ENCODE measurements at places on chromosomes 4 and X.

GRCh38 chrX:18875256-18875878 lies 108.5 kb downstream of the PHKA2 start:
- DNase-seq: no peak

- no peak for DNase-seq
Observed at GRCh38 chr4:80015407-80016189, 57.4 kb downstream of the ANTXR2 start.

DNA sequence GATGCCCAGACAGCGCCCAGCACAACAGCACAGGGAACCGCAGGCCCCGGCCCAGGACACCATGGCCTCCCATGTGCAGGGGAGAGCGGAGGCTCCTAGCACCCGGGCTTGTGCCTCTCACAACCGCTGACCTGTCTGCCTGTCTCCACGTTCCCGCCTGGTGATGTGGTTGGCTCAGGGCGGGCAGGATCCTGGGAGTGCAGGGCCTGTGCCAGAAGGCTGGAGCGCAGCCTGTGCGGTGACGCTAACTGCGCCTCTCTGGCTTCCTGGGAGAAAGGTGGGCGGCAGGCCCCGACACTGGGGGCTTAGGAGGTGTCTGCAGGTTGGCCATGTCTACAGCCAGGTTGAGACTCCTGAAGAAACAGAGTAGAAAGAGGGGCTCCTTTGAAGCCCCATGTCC lies 48.7 kb downstream of the CPZ start:
- no peak for DNase-seq

DNA sequence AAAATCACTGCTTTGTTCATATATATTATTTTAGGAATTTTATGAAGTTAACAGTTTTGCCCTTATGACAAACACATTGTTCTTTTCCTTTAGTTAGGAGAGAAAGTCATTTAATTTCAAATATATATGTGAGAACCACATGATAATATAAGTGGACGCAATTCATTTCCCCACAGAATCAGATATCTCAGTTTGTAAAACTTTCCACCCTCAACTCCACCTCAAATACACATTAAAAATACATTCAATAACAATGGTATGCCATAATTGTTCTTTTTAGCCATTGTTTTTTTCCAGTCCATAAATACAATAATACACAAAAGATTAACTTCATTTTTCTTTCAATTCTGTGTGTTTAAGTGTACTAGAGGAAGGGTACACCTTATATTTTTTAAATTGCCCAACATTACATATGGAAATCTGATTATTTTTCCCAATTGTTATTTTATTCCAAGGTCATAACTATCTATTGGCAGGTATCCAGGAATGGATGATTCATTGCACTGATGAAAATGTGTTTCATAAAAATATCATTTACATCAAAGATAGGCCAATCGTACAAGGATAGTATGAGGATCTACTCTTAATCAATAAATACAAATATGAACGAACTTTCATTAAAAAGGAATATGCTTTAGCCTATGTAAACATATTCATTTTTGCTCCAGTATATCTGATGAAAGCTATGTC lies 125.0 kb downstream of the PPP3CA start:
- DNase-seq: no peak

DNA sequence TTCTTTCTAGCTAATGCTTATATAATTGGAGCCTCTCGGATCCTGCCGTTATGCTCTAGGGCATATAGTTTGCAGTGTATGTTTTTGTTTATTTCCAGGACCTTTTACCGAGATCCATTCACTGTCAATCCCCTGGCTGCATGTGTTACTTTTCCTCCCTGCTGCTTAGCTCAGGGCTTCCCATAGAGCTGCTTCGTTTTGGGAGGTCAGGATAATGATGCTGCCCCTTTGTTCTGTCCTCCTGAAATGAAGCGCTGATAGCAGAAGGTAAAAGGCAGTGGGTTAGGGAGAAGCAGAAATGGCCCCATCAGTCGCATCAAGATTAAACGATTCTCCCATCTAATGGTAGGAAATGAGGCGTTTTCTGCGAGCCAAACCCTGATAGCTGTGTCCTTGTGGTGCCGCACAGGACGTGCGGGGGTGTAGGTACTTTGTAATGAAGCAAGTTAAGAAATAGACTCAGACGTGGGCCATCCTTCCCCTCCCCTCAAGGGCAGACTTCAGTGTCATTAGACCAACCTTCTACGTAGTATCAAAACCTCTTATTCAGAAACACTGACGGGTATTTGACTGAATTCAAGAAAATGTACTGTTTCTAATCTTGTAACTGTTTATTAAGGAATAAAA lies 37.3 kb downstream of the AFF2 start:
- DNase-seq: no peak

DNA sequence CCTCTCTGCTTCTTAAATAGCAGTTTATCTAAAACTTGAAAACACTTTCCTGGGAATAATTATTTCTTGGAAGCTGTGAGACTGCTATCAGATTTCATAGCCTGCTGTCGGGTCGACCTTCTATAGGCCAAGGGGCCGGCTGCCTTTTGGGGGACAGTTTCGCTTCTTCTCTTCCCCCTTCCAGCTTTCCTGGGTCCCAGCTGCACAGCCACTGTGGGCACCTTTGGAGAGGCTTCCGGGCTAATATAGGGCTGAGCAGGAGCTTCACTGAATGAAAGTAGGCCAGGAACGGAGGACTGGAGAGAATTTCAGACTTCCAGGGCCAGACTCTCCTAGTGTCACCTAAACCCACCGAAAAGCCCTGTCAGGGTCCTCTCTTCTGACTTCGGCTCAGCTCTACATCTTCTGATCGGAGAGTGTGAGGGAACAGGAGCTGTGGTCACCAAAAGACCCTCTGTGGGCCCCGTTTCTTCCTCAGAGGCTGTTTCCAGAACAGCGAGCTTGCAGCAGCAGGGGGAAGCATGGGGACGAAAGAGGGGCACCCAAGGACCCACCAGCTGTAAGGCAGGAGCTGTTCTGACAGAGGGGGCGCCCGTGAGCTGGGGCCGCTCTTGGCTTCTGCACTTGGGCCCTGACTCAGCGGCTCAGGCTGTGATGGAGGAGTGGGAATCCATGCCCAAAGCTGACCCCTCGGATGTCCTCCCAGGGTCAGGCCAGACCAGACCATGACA lies 620.6 kb downstream of the BCOR start:
- DNase-seq: no peak

DNA sequence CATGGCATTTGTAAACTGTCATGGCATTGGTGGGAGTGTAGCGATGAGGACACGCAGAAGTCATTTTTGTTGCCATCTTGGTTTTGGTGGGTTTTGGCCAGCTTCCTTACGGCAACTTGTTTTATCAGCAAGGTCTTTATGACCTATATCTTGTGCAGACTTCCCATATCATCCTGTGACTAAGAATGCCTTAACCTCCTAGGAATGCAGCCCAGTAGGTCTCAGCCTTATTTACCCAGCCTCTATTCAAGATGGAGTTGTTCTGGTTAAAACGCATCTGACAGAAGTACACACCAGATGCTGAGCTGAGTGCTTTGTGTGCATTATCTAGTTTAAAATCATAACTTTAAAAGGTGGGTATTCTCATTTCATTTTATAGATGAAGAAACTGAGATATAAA lies 268.8 kb upstream of the GALNT7 start:
- no peak for DNase-seq

GRCh38 chr4:10008609-10009005 lies 12.7 kb downstream of the SLC2A9 start:
- DNase-seq: no peak

DNA sequence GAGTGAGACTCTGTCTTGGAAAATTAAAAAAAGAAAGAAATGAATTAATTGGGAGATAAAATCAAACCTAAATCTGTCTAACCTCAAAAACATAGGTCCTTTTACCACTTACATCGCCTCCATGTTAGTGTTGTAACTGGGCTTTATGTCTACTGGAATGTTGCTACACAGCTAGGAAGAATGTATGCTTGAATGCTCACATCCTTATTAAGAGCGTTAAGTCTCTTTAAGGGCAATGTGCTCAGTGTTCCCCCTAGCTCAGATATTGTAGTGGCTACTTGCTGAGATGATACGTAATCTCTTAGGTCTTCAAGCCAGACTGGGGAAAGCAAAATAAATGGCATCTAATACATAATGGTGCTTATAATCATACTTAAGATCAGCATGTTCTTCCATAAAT lies 1072.8 kb downstream of the PDHA2 start:
- DNase-seq: no peak

DNA sequence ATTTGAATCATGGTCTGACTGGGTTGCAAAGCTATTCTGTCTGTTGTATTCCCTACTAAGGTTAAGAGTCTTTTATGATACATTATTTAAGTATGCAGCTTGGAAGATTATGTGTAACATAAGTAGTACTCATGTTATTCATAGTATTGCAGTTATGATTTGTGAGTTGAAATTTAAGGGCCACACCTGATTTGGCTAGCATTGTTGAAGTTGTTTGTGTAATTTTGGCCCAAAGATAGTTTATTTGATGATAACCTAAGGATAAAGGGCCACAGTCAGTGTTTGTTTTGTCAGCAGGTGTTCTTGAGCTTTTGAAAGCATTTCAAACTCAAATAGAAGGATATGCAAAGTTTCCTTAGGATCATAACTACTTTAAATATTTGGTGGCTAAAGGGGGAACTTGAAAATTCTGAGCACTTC lies 38.9 kb downstream of the NUDT9 start:
- DNase-seq: no peak

DNA sequence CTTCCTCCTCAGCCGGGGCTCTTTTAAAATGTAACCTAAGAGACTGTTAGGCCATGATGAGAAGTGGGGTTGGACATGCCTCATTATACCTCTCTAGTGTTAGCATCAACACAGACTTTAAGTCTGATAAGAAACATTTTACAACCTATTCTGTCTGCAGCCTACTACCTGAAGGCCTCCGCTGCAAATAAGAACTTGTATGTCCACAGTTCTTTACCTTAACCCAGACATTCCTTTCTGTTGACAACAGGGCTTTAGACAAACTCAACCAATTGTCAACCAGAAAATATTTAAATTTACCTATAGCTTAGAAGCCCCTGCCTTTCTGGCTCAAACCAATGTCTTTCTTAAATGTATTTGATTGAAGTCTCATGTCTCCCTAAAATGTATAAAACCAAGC lies 1418.6 kb downstream of the STIM2 start:
- no peak for DNase-seq

- DNase-seq: no peak
Observed at GRCh38 chr4:25703731-25704388, 48.2 kb downstream of the SLC34A2 start.

GRCh38 chrX:69761633-69762032 lies 145.7 kb downstream of the EDA start:
- DNase-seq: no peak

DNA sequence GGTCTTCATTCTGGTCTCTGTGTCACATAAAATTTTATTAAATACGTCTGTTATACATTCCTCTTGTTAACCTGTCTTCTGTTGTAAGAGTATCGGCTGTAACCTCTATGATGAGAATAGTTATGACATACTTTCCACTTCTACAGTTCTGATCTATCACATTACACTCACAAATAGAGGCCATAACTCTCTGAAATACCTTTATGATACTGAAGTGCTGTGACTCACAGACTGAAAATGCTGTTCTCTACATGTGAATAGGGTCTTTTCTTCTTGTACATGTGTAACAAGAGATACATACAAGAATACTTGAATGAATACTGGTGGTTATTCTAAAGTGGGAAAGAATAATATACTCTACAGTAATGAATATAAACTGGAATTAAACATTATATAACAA lies 1047.6 kb downstream of the TECRL start:
- no peak for DNase-seq

DNA sequence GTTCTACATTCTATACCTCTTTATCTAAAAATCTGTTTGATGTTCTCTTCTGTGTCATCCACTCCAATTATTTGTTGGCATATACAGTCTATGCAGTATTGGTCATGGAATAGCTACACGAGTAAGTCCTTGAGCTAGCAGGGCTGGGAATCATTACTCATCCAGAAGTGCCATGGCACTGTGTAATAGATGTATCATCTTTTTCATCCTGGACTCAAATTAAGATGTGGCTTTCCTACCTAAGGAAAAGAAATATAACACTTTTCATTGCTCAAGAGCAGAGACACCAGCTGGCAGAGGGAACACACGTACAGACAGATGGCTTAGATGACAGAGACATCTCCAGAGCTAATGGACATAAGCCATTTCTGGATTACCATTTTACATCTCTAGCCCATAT lies 159.8 kb downstream of the FAM13A start:
- no peak for DNase-seq

DNA sequence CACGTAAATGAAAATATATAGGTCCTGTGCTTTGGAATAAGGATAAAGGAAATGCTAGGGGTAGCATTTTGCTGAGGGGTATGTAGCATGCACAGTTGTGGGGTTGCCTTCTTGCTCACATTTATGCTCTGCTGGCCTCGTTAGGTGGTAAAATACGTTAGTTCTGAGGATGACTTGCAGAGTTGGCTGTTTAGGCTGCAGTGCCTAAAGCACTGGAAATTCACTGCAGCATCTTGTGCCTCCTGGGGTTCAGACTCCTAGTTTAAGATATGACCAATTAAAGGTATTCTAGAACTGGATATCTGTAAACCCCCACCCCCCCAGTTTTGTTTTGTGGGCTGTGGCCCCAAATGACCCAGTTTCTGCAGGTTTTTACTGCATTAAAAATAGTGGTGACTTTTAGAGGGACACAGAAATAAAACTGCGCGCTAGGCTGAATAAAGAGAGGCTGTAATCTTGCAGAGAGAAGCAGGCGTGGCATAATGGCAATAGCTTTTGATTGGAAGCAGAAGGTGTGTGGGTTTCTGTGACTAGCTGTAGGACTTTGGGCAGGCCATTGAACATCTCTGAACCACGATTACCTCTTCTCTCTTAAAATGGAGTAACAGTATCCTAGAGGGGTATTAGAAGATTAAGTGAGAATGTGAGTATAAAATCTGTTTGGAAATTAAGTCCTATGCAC lies 79.3 kb downstream of the REPS2 start:
- no peak for DNase-seq

DNA sequence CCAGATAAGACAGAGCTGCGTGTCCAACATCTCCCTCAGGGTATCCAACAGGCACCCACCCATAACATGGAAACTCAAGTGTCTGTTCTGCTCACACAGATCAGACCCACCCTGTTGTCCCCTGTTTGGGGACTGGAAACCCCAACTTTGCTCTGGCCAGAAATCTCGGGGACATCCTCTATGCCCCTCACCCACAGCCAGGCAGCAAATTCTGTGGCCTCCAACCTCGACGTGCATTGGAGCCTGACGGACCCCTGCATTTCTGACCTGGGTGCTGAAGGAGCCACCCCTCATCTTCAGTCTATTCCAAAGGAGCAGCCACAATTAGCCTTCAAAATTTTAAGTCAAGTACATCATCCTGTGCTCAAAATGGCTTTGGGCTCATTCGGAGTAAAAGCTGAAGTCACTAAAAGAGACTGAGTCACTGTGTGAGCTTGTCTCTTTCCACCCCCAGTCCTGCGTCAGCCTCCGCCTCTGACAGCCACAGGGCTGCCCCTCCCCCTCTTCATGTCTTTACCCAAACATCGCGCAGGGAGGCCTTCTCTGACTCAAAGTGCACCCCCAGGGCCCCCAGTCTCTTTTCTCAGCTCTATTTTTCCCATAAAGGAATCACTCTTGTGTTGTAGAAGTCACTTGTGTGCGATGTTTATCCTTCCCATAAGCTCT lies 24.4 kb upstream of the PDE6B start:
- DNase-seq: no peak

- no peak for DNase-seq
Observed at GRCh38 chr4:186137196-186137794, 32.8 kb downstream of the FAM149A start.

- DNase-seq: no peak
Observed at GRCh38 chr4:115780835-115781234, 667.4 kb upstream of the NDST4 start.

Data from stimulated activated CD4-positive, alpha-beta T cell treated with anti-CD3 and anti-CD28 coated beads, Interleukin-15, amount 100 ng/mL, for 1 hour (primary cell).